T follicular helper cell (primary cell): ENCODE measurements at places on chromosomes 6 and 20.

DNA sequence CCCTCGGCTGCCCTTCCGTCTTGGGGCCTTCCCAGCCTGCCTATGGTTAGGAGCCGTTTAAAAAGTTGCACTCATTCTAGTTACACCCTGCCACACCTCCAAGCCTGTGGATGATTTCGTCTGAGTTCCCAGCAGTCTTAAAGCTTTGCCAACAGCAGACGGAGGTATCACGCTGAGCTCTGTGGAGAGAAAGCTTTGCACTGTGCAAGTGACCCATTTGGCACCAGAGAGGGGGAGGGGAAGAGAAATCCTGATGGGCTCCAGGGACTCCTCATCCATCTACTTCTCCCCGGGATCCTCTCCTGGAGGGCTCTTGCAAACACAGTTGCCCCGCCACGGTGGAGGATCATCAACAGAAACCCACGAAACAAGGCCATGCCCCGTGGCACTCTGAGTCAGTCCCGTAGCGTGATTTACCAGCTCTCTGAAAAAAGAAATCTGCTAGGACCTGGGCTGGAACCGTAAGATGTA is 98.8 kb upstream of the CITED2 start:
- no peak for DNase-seq

GRCh38 chr6:56739836-56740815 is 97.4 kb upstream of the DST start:
- DNase-seq: no peak

- DNase-seq: no peak
Observed at GRCh38 chr20:15446373-15446772, 1109.0 kb upstream of the FLRT3 start.

- DNase-seq: no peak
Observed at GRCh38 chr6:104526376-104526775, 333.3 kb downstream of the HACE1 start.

DNA sequence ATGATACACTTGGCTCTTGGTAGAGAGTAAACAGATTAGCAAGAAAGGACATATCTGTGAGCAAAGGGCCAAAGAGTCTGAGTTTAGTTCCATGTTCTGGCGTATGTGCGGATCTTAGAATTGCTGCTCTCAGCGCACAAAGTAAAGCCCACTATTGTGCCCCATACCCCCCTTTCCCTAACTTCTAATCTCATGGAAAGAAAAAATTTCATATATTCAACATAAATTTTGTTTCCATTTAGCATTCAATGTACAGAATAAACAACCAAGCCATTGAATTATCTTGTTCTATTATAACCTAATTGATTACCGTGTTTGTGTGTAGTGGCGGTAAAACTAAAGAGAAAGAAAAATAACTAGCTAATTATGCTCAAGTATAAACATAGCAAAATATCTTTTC is 30.5 kb downstream of the FILIP1 start:
- no peak for DNase-seq
